ENCODE measurements at places on chromosomes 3 and 15. TPM values are rescaled to one million over a fixed set of nuclear protein-coding genes. Genes with fewer than 3 reads are reported as not detected.
A peak's percentile ranks its signal among the peaks of the same experiment; 100 is the strongest.

DNA sequence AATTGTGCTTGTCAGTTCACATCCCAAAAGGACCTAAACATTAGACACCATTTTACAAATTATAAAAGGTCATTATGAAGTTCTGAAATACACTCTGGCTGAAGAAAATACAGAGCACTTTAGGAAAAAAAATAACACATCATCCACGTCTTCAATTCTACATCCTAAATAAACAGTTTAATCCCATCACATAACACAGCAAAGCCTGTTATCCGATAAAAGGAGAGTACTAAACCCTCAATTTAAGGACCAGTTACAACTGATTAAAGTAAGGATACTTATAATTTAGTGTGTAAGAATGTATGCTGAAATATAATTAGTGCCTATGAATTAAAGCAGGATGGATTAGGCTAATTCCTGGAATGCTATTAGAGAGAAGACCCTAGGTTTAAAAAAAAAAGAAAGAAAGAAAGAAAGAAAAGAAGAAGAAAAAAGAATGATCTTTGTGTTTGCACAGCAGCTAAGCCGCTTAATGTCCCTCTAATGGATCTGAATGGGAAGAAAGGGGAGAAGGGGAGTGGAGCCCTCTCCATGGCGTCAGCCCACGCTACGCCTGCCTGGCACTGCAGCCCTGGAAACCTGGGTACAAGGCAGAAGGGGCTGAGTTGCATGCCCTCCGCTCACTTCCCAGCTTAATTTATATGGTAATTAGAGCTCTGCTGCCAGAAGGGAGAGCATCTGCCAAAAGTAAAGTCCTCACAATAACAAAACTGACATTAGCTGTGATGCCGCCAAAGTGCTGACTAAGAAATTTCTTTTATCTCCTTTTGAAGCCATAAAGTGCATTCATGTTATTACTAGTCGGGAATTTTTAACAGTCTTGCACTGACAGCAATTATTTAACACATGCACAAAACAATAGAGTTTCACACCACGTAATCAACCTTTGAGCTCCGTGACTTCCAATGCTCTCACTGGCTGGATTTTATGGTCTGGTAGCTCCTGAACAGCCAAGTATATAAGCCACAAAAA is 90.0 kb downstream of the FSIP1 start:
- no peak for DNase-seq

DNA sequence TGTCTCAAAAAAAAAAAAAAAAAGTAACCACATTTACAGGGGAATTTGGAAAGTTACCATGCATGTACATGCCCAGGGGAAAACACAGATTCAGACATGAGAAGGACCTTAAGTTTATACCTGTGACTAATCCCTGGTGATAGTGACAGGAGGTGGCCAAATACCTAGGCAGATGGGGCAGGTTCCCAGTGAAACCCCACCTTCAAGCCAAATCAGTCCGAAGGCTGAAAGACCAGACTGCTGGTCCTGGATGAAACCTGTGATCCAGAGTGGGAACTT is 15.8 kb downstream of the SPCS1 start:
- no peak for DNase-seq

- no peak for DNase-seq
Measured at GRCh38 chr3:162087361-162087760, 590.8 kb downstream of the OTOL1 start.

DNA sequence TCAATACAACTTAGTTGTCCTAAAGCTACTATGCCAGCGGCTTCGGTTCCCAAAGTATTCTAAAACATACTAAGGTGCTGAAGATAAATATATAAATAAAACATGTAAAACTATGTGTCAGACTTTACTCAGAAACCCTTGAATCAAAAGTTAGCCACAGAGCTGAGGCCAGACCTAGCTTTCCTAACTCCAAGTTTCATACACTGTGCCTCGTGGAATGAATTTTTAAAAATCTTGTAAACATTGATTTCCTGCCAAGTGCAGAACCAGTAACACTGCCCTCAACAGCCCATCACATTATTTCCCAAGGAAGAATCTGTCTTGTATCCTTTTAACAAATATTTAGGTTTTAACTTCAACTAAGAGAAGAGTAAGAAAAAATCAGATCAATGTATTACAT is 36.4 kb downstream of the TAMM41 start:
- DNase-seq: no peak

DNA sequence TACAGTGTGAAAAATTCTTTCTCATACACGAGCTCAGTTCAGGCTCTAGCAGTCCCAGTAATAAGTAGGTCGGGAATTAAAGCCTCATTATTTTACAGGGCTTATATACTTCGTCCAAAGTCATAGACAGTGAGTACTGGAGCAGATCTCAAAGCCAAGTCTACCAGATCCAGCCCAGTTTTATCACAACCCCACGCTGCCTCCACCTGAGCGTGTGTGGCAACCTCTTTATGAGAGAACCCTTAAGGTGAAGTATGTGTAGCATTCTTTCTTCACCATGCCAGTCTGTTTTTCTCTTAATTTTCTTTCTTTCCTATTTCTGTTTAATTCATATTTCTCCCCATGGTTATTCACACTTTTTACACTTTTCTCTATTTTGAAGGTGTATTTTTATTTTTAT is 574.6 kb upstream of the ARPP21 start:
- no peak for DNase-seq

GRCh38 chr15:63945838-63946298 is 100.4 kb downstream of the DAPK2 start:
- no peak for DNase-seq

- DNase-seq: peak; percentile 60
Measured at GRCh38 chr3:50154840-50155490, at the start of gene SEMA3F. Gene SEMA3F, plus strand, starts transcription at chr3:50155324. Its CDS starts 4,299 bp downstream, at chr3:50159623.

- DNase-seq: no peak
Measured at GRCh38 chr3:197083486-197083885, 53.9 kb upstream of the MELTF start.

GRCh38 chr3:31858439-31858838 is 122.6 kb downstream of the OSBPL10 start:
- no peak for DNase-seq

DNA sequence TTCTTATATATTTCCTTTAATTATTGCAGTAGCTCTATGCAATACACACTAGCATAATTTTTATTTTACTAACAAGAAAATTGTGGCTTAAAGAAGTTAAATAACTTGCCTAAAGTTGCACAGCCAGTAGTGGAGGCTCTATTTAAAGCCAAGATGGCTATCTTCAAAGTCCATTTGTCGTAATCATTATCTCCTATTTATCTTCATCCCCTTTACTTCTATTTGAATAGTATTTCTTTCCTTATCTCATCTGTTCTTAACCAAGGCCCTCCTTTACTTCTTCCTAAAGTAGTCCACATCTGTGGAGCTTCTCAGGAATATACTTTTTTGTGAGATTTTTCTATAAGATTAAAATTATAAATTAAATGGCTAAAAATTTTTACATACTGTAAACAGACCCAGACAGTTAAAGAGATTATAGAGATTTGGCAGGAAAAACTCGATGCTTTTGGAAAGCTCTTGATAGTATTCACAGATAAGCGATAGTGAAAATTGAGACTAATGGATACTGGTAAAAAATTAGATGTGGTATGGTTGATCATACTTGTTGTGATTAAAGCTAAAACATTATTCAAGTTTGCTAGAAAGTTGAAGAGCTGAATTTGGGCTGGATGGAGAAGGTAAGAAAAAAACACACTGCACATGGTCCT is 129.2 kb downstream of the ZNF609 start:
- no peak for DNase-seq

- DNase-seq: no peak
Measured at GRCh38 chr3:61087465-61087864, 163.8 kb downstream of the FHIT start.

The LMAN1L gene
- total RNA-seq: not detected

The LEKR1 gene
- total RNA-seq: 2.8 TPM

The IL16 gene
- 69.2 TPM for total RNA-seq

The NPAP1 gene
- not detected for total RNA-seq

The CCDC50 gene
- 103 TPM for total RNA-seq

The ITGA11 gene
- 80.4 TPM for total RNA-seq

The GOLGA6A gene
- total RNA-seq: not detected

The TNNC1 gene
- total RNA-seq: 3.4 TPM

The FOXB1 gene
- not detected for total RNA-seq

Data from uterus (tissue), 4 donors.